ENCODE measurements at places on chromosomes 3 and 15. TPM values are rescaled to one million over a fixed set of nuclear protein-coding genes. Genes with fewer than 3 reads are reported as not detected.

DNA sequence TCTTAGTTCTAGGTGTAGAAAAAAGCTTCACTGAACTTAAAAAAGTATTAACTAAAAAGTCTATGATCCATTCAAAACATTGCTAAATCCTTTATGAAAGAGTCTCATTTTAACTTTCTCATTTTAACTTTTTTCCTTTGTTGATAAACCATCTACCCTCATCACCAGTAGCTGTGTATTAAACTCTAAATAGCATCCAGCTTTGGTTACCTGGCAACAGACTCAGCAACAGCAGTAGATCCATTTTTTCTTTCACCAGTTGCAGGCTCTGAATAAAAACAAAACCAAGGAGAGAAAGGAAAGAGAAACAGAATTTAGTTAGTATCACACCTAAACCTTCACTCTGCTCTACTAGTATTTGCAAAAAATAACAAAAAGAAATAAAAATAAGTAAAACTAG lies 51.6 kb downstream of the TP53BP1 start:
- no peak overlapping the region for H3K4me3 ChIP-seq
- H3K27ac ChIP-seq: peak overlapping the region; percentile 87
- DNase-seq: no peak
- peaks cover 12% of the 10 kb centered on the region for H3K4me1 ChIP-seq

DNA sequence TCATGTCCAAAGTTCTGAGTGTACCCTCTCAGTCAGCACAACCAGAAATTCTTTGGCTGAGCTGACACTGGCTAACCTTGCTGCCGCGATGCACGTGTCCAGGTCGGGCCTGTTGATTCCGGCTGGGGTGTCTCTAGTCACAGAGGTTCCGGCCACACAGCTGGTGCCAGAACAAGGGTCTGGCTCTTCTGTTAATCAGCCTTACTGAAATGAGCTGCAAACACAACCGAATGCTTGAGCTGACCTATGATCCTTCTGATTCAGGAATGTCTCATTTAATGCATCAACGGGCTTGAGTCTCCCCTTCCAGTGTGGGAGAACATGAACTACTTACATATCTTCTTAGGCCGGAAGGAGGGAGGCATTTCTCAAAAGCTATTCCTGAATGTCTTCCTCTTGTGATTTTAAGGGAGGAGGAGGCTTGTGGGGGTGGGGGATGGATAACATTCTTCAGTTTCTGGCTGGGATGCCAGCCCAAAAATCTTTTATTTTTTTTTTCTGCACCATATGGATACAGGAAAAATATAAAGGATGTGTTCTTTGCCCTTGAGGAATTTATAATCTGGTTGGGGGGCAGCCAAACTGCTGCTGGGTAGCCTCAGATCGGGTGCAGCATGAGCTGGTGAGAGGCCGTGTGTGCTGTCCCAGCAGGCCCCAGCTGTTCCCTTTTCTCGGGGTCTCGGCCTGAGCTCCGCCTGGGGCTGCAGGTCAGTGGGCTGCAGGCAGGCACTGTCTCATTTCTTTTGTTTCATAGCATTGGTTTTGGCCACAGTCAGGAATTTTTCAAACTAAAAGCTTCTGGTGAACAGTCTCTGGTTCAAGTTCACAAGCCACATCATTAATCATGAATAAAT lies 319.1 kb upstream of the TBL1XR1 start:
- H3K4me3 ChIP-seq: no peak overlapping the region
- no peaks in the 10 kb centered on the region for H3K36me3 ChIP-seq
- H3K27ac ChIP-seq: no peak overlapping the region

GRCh38 chr3:105401691-105402149 lies 35.0 kb downstream of the ALCAM start:
- H3K27ac ChIP-seq: no peak overlapping the region
- peaks cover 12% of the 10 kb centered on the region for H3K36me3 ChIP-seq
- no peak overlapping the region for H3K4me3 ChIP-seq
- no peaks in the 10 kb centered on the region for H3K27me3 ChIP-seq
- no peaks in the 10 kb centered on the region for H3K4me1 ChIP-seq
- DNase-seq: no peak

GRCh38 chr15:91627473-91628278 lies 225.8 kb upstream of the SLCO3A1 start:
- no peaks in the 10 kb centered on the region for H3K4me1 ChIP-seq
- H3K4me3 ChIP-seq: no peak overlapping the region

- no peak overlapping the region for H3K4me3 ChIP-seq
- no peaks in the 10 kb centered on the region for H3K36me3 ChIP-seq
- peaks cover 25% of the 10 kb centered on the region for H3K27me3 ChIP-seq
- DNase-seq: no peak
Measured at GRCh38 chr15:68566377-68566954, 12.3 kb upstream of the CORO2B start.

The CATSPER2 gene
- total RNA-seq: 5.1 TPM

The MYRIP gene
- total RNA-seq: not detected

The QARS1 gene
- 249 TPM for total RNA-seq

The TTLL13 gene
- 0.55 TPM for total RNA-seq
